ENCODE measurements at places on chromosomes 6 and 20. TPM values are rescaled to one million over a fixed set of nuclear protein-coding genes. Genes with fewer than 3 reads are reported as not detected.

GRCh38 chr6:25138233-25138933, 140.8 kb upstream of the CARMIL1 start:
- no peaks in the 10 kb centered on the region for H3K4me1 ChIP-seq
- peaks cover 14% of the 10 kb centered on the region for H3K36me3 ChIP-seq
- H3K27me3 ChIP-seq, result no peaks in the 10 kb centered on the region
- no peak overlapping the region for H3K4me3 ChIP-seq
- no peak for DNase-seq
- no peak overlapping the region for H3K27ac ChIP-seq

DNA sequence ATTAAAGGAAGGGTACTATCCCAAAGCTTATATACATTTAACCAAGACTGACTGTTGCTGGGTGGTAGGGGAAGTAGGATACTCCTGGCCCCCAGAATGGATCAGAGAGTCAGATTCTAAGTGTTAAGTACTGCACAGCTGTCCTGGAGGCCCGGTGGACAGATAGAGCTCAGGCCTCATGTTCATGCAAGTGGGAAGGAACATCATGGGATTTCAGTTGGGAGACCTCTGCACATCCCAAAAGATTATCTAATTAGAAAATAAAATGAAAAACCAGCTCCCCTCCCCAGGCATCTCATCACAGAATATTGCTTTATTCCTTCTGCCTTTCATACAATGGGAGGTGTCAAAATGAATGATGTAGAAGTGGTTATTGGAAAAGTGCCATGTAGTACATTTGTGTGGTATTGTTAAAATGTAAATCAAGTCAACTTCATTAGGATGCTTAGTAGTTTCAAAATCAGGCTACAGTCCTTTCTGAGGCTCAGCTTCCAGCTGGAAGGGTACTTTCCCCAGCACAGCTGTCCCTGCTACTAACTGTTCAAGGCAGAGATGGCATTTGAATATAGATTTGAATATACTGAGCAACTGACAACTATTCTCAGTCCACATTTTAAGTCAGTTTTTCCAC, 82.9 kb downstream of the SLC35B3 start:
- H3K36me3 ChIP-seq, result no peaks in the 10 kb centered on the region
- no peaks in the 10 kb centered on the region for H3K4me1 ChIP-seq
- no peak overlapping the region for H3K4me3 ChIP-seq

- H3K4me3 ChIP-seq, result no peak overlapping the region
- H3K27ac ChIP-seq, result no peak overlapping the region
- H3K4me1 ChIP-seq, result no peaks in the 10 kb centered on the region
- DNase-seq, result no peak
Measured at GRCh38 chr20:9228774-9229450, 160.0 kb downstream of the PLCB4 start.

- DNase-seq, result no peak
- no peaks in the 10 kb centered on the region for H3K36me3 ChIP-seq
- H3K4me1 ChIP-seq, result peaks cover 14% of the 10 kb centered on the region
- no peaks in the 10 kb centered on the region for H3K27me3 ChIP-seq
- H3K4me3 ChIP-seq, result no peak overlapping the region
Measured at GRCh38 chr6:33604941-33605854, 15.9 kb upstream of the ITPR3 start.

GRCh38 chr6:170288091-170288631, 2.7 kb downstream of the DLL1 start:
- DNase-seq, result no peak
- H3K36me3 ChIP-seq, result no peaks in the 10 kb centered on the region
- H3K4me1 ChIP-seq, result peaks cover 27% of the 10 kb centered on the region
- no peak overlapping the region for H3K27ac ChIP-seq

- no peak overlapping the region for H3K4me3 ChIP-seq
- H3K36me3 ChIP-seq, result no peaks in the 10 kb centered on the region
- H3K4me1 ChIP-seq, result no peaks in the 10 kb centered on the region
- H3K27ac ChIP-seq, result no peak overlapping the region
- H3K27me3 ChIP-seq, result no peaks in the 10 kb centered on the region
- DNase-seq, result peak; percentile 69
Measured at GRCh38 chr20:15930311-15931305, 642.6 kb downstream of the KIF16B start.

DNA sequence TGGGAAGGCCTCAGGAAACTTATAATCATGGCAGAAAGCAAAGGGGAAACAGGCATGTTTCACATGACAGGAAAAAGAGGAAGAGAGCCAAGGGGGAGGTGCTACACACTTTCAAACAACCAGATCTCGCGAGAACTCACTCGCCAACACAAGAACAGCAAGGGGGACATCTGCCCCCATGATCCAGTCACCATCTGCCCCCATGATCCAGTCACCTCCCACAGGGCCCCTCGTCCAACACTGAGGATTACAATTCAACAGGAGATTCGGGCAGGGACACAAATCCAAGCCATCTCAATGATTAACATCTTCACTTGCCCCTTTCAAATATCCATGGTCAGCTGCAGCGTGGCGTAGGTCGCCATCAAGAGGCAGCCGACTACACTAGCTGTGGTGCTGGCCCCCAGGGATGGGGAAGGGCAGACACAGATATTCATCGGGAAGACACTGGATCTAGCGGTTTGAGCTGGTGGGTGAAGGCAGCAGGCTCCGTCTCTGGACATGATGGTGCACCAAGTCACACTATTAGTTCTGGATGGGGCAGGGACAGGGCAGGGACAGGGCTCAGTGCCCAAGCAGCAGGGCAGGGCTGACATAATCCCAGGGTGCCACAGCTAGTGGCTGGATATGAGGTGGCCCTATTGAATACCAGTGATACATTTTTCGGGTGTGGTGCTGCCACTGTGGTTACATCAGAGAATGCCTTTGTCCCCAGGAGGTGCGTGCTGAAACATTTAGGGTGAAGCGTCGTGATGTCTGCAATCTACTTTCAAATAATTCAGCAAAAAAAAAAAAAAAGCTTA, 31.6 kb downstream of the TUBB2B start:
- DNase-seq, result peak; percentile 71
- peaks cover 38% of the 10 kb centered on the region for H3K4me1 ChIP-seq
- peak overlapping the region; percentile 23 for H3K4me3 ChIP-seq

- peaks cover 13% of the 10 kb centered on the region for H3K4me1 ChIP-seq
- H3K27ac ChIP-seq, result no peak overlapping the region
- H3K4me3 ChIP-seq, result no peak overlapping the region
- no peak for DNase-seq
- peaks cover 37% of the 10 kb centered on the region for H3K27me3 ChIP-seq
- H3K36me3 ChIP-seq, result no peaks in the 10 kb centered on the region
Measured at GRCh38 chr20:3729378-3729777, 3.1 kb upstream of the HSPA12B start.

DNA sequence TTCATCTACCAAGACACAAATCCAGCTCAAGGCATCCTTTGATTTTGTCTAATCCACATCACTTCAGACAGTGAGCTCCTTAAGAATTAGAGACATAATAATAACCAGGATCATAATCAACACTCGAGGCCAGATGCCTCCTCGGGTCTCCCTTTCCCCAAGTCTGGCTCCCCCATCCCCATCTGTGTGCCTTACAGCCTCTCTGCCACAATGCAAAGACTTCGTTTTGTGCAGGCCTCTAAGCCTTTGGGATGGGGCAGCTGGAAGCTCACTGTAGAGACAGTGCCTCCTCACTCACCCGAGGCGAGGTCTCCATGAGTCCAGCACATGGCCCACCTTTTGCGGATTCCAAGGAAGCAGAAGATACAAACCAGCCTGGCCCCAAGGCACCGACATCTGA, 30.3 kb downstream of the LRFN2 start:
- H3K27ac ChIP-seq, result no peak overlapping the region
- no peak for DNase-seq
- peaks cover 6% of the 10 kb centered on the region for H3K4me1 ChIP-seq

- DNase-seq, result no peak
- no peaks in the 10 kb centered on the region for H3K36me3 ChIP-seq
- no peak overlapping the region for H3K27ac ChIP-seq
- H3K4me3 ChIP-seq, result no peak overlapping the region
- peaks cover 13% of the 10 kb centered on the region for H3K4me1 ChIP-seq
- H3K27me3 ChIP-seq, result no peaks in the 10 kb centered on the region
Measured at GRCh38 chr6:129672881-129673631, 36.9 kb downstream of the ARHGAP18 start.

DNA sequence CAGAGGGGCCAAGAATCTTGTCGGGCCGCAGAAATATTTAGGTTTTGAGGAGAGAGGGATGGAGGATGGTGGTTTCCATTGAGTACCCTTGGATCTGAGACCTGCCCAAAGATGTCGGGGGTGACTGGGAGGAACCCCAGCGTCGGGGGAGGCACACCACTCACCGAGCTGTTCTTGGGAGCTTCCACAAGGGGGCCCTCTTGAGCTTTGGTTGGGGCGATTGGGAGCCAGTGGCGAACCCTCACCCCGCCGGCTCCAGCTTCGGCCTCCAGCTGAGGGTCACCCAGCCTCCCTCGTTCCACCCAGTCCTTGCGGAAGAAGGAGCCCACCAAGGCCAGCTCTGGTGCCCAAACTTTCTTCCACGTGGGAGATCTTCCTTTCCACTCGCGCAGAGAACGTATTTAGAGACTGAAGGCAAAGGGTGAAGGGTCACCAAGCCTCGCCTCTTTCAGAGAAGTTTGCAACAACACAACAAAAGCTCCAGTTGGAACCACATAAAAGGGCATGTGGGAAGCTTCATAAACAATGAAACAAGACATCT, 33.6 kb downstream of the APCDD1L start:
- peaks cover 7% of the 10 kb centered on the region for H3K4me1 ChIP-seq
- DNase-seq, result peak; percentile 91
- no peak overlapping the region for H3K27ac ChIP-seq
- no peaks in the 10 kb centered on the region for H3K27me3 ChIP-seq
- peaks cover 9% of the 10 kb centered on the region for H3K36me3 ChIP-seq

GRCh38 chr6:169837529-169838250, 86.3 kb downstream of the ERMARD start:
- H3K27ac ChIP-seq, result no peak overlapping the region
- H3K36me3 ChIP-seq, result no peaks in the 10 kb centered on the region
- H3K27me3 ChIP-seq, result no peaks in the 10 kb centered on the region
- 0 out of 2 replicates have a peak, but pooled peaks cover 1% of the 10 kb centered on the region for H3K4me1 ChIP-seq
- H3K4me3 ChIP-seq, result no peak overlapping the region

DNA sequence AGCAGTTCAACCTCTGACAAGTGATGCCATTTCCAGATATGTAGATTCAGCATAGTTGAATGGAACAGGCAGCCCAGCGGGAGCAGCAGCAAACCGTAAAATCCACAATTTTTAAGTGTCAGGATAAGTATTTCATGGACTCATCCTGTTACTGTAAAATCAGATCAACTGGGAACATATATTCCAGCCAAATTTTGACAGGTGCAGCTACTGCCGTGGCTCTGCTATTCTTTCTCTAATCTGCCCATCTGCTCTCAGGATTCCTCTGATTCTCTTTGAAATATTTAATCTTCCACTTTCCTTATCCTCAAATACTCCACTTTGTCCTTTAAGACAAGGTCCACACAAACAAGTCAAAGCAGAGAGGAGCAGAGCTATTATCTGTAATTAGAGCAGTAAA, 245.4 kb upstream of the ASCC3 start:
- H3K27me3 ChIP-seq, result no peaks in the 10 kb centered on the region
- no peak overlapping the region for H3K27ac ChIP-seq
- no peak for DNase-seq
- H3K4me1 ChIP-seq, result 0 out of 2 replicates have a peak, but pooled peaks cover 4% of the 10 kb centered on the region

DNA sequence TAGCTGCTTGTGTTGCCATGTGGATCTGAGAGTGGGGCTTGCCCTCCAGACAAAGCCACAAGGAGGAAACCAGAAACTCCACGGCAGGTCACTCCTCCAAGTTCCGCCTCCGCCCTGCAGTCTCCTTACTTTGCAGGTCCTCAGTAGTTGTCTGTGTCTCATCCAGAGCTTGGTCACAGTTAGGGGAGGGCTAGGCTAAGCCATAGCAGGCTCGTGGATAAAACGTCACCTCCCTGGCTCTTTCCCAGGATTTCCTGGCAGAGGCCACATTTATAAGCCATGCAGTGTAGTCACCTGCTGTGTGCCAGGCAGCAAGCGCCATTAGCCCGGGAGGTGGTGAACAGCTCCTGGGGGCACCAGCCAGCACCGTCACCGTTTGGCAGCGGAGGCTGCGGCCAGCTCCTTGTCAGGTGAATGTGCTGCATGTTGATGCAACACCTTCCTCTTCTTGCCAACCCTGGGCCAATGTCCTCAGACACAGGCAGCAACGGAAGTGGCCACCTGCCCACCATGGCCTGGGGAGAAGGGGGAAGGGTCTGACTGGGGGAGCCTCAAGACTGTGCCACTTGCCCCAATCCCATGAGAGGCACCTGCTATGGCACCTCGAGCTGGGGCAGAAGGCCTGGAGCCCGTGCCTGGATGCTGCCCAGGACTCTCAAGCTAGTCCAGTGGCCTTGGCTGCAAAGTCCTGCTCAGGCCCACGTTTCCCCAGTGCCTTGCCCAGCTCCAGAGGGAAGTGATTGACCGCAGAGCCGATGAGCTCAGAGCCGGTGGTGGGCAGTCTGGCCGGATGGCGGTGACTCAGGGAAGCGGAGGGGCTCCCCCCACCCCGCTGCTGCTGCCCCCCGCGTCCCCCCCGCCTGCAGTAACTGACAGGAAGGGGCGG, 39.0 kb upstream of the SLCO4A1 start:
- H3K4me1 ChIP-seq, result peaks cover 22% of the 10 kb centered on the region
- no peaks in the 10 kb centered on the region for H3K27me3 ChIP-seq
- H3K27ac ChIP-seq, result no peak overlapping the region

- no peaks in the 10 kb centered on the region for H3K27me3 ChIP-seq
- H3K4me3 ChIP-seq, result no peak overlapping the region
- DNase-seq, result no peak
- no peaks in the 10 kb centered on the region for H3K36me3 ChIP-seq
Measured at GRCh38 chr20:15986690-15987089, 586.6 kb downstream of the KIF16B start.

GPLD1 gene
- 15.3 TPM for total RNA-seq

GSTA1 gene
- not detected for total RNA-seq

SIRPB2 gene
- not detected for total RNA-seq

HLA-DQA1 gene
- not detected for total RNA-seq

TRIM40 gene
- total RNA-seq, result not detected

SLC39A7 gene
- 79.9 TPM for total RNA-seq

All from GM23338 (cell line).